ENCODE measurements at places on chromosomes 12 and 14.
A peak's percentile ranks its signal among the peaks of the same experiment; 100 is the strongest.

DNA sequence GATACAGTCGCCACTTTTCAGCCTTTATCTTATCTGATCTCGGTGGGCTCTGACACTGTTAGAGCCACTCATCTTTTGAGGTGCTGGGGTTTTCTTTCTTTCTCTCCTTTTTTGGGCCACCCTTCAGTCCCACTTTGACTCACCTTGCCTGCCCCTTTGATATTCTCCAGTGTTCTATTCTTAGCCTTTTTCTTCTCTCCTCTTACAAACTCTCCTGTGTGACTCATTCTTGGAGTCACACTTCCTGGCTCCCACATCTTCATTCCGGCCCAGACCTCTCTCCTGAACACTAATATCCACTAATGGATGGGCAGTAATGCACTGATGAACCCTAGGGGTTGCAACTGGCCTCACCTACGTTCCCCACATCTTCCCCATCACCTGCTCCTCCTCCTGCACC, 2.2 kb upstream of the DCD start:
- DNase-seq: no peak

GRCh38 chr12:48934312-48934706, 9.0 kb upstream of the FKBP11 start:
- DNase-seq: peak; percentile 40

GRCh38 chr14:100882026-100882967, 21.2 kb downstream of the RTL1 start:
- no peak for DNase-seq

DNA sequence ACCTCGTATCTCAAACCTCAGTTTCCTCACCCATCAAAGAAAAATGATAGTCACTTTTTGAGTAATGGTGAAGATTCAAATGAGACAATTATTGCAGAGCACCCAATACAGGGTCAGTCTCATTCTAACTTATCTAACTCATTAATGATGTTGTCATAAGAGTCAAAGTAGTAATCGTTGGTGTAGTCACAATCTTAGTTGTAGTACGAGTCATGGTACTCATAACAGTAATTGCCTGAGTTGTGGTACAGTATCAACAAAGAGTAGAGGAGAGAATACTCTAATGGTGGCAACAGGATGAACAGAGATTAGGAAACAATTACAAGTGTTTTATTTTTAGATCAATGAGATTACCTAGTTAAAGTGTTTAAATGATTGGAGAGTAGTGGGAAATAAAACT, 93.6 kb upstream of the TMTC2 start:
- DNase-seq: no peak

GRCh38 chr14:62209287-62209899, 447.2 kb downstream of the SNAPC1 start:
- no peak for DNase-seq

GRCh38 chr12:110248096-110248447, 33.0 kb upstream of the ATP2A2 start:
- DNase-seq: no peak

- DNase-seq: no peak
These were observed 638.5 kb downstream of the MED13L start for GRCh38 chr12:115638733-115639647.

- DNase-seq: no peak
These were observed 37.2 kb downstream of the BTBD7 start for GRCh38 chr14:93295541-93296220.

DNA sequence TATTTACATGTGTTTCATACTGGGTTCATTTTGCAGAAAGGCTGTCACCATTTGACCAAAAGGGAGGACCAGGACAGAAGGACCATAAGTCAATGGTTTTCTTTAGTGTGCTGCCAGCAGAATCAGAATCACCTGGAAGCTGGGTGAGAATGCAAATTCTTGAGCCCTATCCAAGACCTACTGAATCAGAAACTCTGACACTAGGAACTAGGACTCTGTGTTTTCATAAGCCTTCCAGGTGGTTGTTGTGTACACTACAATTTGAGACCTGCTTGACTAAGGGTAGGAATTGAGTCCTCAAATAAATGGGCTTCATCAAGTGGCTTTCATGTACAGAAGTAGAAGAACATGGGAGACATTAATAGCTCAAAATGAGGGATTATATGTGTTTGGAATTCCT, 32.2 kb downstream of the PDE6H start:
- DNase-seq: no peak
